ENCODE measurements at places on chromosomes 4 and X. TPM values are rescaled to one million over a fixed set of nuclear protein-coding genes. Genes with fewer than 3 reads are reported as not detected.

DNA sequence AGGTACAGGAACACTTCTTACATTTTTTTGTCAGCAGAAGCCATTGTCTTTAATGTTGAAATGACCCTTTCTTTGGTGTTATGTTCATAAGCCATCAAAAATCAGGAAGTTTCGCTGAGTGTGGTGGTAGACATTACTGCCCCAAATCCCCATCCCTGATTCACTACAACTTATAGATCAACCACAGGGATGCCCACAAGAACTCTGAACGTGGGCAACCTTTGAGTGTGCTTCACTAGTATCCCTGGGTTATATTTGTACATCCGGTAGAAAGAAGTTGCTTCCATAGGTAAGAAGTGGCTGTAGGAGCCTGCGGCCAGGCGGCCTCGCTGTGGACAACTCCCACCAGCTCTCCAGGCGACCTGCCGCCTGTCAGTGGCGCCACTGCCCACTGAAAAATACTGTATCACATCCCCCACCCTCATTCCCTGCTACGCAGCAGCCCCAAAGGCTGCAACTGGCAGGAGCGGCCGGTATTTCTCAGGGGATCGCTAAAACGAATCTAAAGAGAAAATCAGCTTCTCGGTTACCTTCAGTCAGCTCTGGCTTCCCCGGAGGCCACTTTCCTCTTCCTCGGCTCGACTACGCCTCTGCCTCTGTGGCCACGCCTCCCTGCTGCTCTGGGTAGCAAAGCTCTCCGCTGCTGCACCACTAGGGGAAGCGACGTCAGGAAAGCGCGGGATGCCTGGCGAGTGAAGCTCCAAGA is 13.9 kb upstream of the ETDC start:
- H3K27me3 ChIP-seq = no peaks in the 10 kb centered on the region
- H3K27ac ChIP-seq = peak overlapping the region; percentile 89
- peaks cover 19% of the 10 kb centered on the region for H3K36me3 ChIP-seq
- peaks cover 10% of the 10 kb centered on the region for H3K4me1 ChIP-seq

GRCh38 chrX:42955349-42955748 is 177.4 kb upstream of the PPP1R2C start:
- DNase-seq = no peak
- no peak overlapping the region for H3K4me3 ChIP-seq
- no peak overlapping the region for H3K27ac ChIP-seq
- H3K27me3 ChIP-seq = no peaks in the 10 kb centered on the region
- H3K4me1 ChIP-seq = peaks cover 22% of the 10 kb centered on the region
- peaks cover 2% of the 10 kb centered on the region for H3K36me3 ChIP-seq

DNA sequence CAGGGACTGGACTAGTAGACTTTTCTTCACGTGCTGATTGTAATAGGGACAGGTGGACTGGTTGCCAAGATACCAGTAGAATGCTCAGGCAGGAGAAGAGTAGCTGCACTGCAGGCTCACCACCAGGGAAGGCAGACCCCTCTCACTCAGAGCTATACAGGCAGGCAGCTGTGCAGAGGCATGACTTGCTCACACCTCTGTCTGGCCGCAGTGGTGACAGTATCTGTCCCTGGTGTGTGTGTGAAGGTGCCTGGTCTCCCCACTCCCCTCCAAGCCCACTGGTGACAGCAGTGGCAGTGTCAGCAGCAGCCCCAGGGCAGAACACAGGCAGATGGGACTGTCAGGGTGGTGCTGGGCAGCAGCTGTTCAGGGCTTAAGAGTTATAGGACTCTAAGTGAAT is 140.7 kb downstream of the RPS6KA6 start:
- DNase-seq = no peak
- no peak overlapping the region for H3K27ac ChIP-seq
- H3K36me3 ChIP-seq = no peaks in the 10 kb centered on the region
- no peaks in the 10 kb centered on the region for H3K4me1 ChIP-seq
- no peak overlapping the region for H3K4me3 ChIP-seq

- H3K4me3 ChIP-seq = no peak overlapping the region
- no peaks in the 10 kb centered on the region for H3K36me3 ChIP-seq
- H3K27me3 ChIP-seq = no peaks in the 10 kb centered on the region
- DNase-seq = no peak
- H3K27ac ChIP-seq = no peak overlapping the region
- H3K4me1 ChIP-seq = no peaks in the 10 kb centered on the region
These were observed 15.3 kb downstream of the BMX start for GRCh38 chrX:15515931-15516330.

- H3K27ac ChIP-seq = no peak overlapping the region
- DNase-seq = no peak
- H3K4me3 ChIP-seq = no peak overlapping the region
- no peaks in the 10 kb centered on the region for H3K36me3 ChIP-seq
- peaks cover 48% of the 10 kb centered on the region for H3K27me3 ChIP-seq
- peaks cover 11% of the 10 kb centered on the region for H3K4me1 ChIP-seq
These were observed 159.0 kb downstream of the CHIC2 start for GRCh38 chr4:53905276-53905940.

- no peak for DNase-seq
- H3K4me1 ChIP-seq = no peaks in the 10 kb centered on the region
- no peaks in the 10 kb centered on the region for H3K36me3 ChIP-seq
- H3K4me3 ChIP-seq = no peak overlapping the region
These were observed 625.3 kb upstream of the PCDH7 start for GRCh38 chr4:30094887-30095286.

DNA sequence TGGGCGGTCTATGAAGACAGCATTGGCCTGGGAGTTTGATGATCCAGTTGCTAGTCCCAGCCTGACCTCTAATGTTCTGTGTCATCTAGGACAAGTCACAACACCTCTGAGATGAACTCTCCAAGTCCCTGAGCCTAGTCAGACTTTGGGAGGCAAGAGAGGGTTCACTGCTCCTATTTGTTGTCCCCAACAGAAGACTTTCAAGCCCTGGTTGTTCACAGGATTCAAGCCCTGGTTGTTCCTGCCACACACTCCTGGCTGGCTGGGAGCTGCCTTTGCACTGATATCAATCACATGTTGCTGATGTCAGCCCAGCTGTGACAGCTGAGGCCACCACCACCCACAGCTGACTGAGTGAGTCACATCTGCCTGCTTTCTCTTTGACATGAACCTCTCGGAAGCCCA is 253.2 kb upstream of the RASGEF1B start:
- peaks cover 19% of the 10 kb centered on the region for H3K4me1 ChIP-seq
- no peak overlapping the region for H3K27ac ChIP-seq
- no peaks in the 10 kb centered on the region for H3K36me3 ChIP-seq
- no peaks in the 10 kb centered on the region for H3K27me3 ChIP-seq

GRCh38 chrX:136115904-136116297 is 31.4 kb upstream of the FHL1 start:
- H3K27ac ChIP-seq = no peak overlapping the region
- no peaks in the 10 kb centered on the region for H3K4me1 ChIP-seq
- no peaks in the 10 kb centered on the region for H3K27me3 ChIP-seq
- DNase-seq = peak; percentile 1

- H3K27me3 ChIP-seq = no peaks in the 10 kb centered on the region
- no peaks in the 10 kb centered on the region for H3K4me1 ChIP-seq
- H3K27ac ChIP-seq = no peak overlapping the region
- DNase-seq = peak; percentile 18
These were observed 222.6 kb downstream of the SPIN4 start for GRCh38 chrX:63128509-63128908.

DNA sequence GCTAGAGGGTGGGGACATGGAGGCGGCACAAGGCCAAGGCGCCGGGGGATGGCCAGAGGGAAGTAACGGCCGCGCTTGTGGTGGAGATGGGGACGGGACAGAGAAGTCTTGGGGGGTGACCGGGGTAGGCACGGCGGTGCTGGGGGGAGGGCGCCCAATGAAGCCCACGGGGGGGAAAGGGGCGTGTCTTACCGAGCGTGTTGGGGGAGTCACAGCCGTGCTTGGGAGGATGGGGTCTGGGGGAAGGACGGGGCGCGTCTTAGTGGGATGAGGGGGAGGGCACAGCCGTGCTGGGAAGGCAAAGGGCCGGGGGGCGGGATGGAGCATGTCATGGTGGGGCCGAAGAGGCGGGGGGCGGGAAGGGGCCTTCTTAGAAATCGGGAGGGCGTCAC is 952 bp downstream of the ARSD start:
- DNase-seq = no peak
- H3K36me3 ChIP-seq = no peaks in the 10 kb centered on the region
- no peak overlapping the region for H3K27ac ChIP-seq
- H3K4me3 ChIP-seq = peak overlapping the region; percentile 38
- H3K4me1 ChIP-seq = no peaks in the 10 kb centered on the region

- DNase-seq = no peak
- H3K36me3 ChIP-seq = no peaks in the 10 kb centered on the region
- H3K27me3 ChIP-seq = no peaks in the 10 kb centered on the region
- no peak overlapping the region for H3K4me3 ChIP-seq
These were observed 224.1 kb downstream of the NLGN4X start for GRCh38 chrX:6004529-6004928.

GRCh38 chr4:170008371-170008770 is 17.8 kb downstream of the MFAP3L start:
- no peak for DNase-seq
- no peak overlapping the region for H3K27ac ChIP-seq
- H3K36me3 ChIP-seq = no peaks in the 10 kb centered on the region
- peaks cover 2% of the 10 kb centered on the region for H3K27me3 ChIP-seq
- H3K4me3 ChIP-seq = no peak overlapping the region

DNA sequence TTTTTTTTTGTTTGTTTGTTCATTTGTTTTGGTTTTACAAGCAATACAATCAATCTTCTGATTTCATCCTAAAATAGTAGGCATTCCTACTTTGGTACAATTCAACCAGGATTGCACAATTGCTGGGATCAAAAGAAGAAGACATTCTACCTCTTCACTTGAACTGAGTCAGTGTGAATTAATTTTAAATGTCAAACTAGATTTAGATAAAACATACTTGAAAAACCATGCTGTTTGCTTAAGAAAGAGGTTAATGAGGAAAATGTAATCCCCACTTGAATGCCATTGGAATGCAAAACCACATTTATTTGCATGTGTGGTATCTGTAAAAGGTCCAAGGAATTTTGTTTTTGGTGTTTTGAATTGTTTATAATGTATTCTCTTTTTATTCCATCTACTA is 40.5 kb downstream of the HAND2 start:
- no peaks in the 10 kb centered on the region for H3K36me3 ChIP-seq
- H3K4me1 ChIP-seq = peaks cover 7% of the 10 kb centered on the region
- H3K27me3 ChIP-seq = peaks cover 6% of the 10 kb centered on the region
- H3K27ac ChIP-seq = no peak overlapping the region
- DNase-seq = no peak

TMPRSS11A gene
- not detected for total RNA-seq

HTN1 gene
- total RNA-seq = not detected

Measured in activated CD8-positive, alpha-beta T cell treated with anti-CD3 and anti-CD28 coated beads for 36 hours (primary cell).